Activated T-cell treated with anti-CD3 and anti-CD28 coated beads for 1 hour (primary cell): ENCODE measurements at places on chromosomes 3 and 15.

GRCh38 chr3:170346481-170347392 lies 10.8 kb upstream of the SKIL start:
- DNase-seq, result no peak

- no peak for DNase-seq
Measured at GRCh38 chr3:42492508-42493080, 9.8 kb upstream of the VIPR1 start.

GRCh38 chr3:159627229-159627628 lies 361.4 kb upstream of the IL12A start:
- DNase-seq, result no peak

DNA sequence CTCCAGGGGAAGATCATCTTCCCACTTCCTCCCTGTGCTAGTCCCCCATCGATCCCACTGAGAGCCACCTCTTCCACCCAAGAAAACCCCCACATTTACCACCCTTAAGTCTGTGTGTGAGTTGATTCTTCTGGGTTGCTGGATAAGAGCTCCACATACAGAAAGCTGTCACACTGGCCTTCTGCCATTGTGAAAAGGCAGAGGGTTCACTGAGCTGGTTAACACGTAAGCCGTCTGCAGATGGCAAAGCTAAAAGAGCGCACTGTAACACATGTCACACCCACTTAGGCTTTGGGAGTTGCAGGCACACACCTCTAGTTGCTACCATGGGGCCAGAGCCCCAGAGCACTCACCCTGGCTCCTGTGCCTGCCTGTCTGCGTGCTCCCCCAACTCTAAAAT lies 309.8 kb upstream of the LRRC3B start:
- DNase-seq, result no peak
